ENCODE measurements at places on chromosomes 13 and 19.

GRCh38 chr19:50932018-50932689 lies 20.7 kb downstream of the KLK5 start:
- no peak overlapping the region for H3K27ac ChIP-seq
- H3K27me3 ChIP-seq = peaks cover 21% of the 10 kb centered on the region
- peaks cover 3% of the 10 kb centered on the region for H3K4me1 ChIP-seq
- DNase-seq = no peak
- no peak overlapping the region for H3K4me3 ChIP-seq

DNA sequence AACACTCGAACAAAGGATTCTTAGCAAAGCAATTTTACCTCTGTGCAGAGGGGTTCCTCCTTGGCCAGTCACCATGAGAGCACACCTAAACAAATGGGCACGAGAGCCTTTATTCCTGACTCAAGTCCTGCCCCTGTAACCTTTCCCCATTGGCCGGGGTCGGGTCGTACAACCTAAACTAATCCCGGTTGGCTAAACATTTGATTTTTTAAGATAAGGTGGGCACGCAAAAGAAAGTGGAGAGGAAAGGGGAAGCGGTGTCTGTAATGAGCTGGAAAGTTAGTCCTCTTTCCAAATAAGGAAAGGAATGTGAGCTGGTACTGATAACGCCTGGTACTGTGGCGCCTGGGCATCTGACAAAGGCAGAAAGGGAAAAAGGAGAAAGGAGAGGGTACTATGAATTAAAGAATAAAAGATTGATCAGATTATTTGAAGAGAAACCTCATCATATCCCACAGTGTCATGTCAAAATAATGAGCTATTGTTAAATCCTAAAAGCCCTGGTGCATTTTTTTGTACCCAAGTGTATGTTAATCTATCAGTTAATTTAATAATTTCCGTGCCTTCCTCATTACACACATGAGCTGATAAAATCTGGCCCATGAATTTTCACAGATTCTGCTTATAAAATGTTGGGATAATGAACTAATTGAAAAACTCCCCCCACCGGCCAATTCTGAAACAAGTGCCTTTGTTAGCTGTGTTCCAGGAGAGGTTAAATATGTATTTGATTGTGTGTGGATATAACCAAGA lies 335.7 kb downstream of the RFC3 start:
- H3K36me3 ChIP-seq = no peaks in the 10 kb centered on the region
- H3K27ac ChIP-seq = no peak overlapping the region
- DNase-seq = no peak
- H3K27me3 ChIP-seq = peaks cover 9% of the 10 kb centered on the region

DNA sequence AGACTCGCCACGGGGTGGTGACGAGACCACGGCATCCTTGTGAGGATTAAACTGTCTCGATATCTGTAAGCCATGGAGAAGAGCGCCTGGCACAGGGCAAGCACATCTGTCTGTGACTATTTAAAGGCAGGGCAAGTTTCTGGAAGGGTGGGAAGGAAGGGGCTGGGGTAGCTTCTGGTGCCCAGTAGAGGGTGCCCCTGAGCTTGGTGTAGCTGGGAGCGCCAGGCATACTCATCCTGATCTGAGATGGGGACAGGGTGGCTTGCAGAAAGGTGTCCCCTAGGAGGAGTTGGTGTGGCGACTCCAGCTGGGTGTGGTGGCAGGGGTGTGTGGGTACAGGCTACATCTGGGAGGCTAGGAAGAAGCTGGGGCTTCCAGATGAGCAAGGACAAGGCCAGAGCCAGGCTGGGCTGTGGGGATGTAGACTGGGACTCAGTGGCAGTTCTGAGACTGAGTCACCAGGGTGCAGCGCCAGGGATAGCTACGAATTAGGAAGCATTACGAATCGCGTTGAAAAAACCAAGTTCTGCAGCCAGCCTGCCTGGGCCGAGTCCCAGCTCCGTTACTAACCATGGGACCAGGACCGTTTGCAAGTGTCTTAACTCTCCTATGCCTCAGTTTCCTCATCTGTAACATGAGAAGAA lies 23.1 kb upstream of the ASPDH start:
- H3K4me1 ChIP-seq = peaks cover 2% of the 10 kb centered on the region
- DNase-seq = no peak
- no peak overlapping the region for H3K27ac ChIP-seq
- no peaks in the 10 kb centered on the region for H3K36me3 ChIP-seq
- H3K27me3 ChIP-seq = peaks cover 35% of the 10 kb centered on the region
- H3K4me3 ChIP-seq = no peak overlapping the region

DNA sequence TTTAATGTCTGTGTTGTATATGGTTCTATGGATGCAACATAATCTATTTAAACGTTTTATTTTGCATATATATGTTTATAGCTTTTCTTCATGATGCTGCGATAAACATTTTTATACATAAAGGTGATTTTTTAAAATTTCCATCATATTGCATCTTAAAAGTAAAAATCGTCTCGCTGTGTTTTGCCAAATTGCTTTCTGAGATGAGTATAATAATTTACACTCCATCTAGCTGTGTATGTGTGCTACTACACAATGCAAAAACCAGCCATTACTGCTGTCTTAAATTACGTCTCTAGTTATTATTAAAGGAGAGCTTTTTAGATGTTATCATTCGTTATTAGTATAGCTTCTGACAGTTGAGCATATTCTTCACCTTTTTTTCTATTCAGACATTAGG lies 37.2 kb downstream of the METTL21C start:
- H3K4me1 ChIP-seq = no peaks in the 10 kb centered on the region
- no peak overlapping the region for H3K27ac ChIP-seq
- no peaks in the 10 kb centered on the region for H3K27me3 ChIP-seq
- no peak overlapping the region for H3K4me3 ChIP-seq

GRCh38 chr13:113137691-113138298 lies 15.2 kb downstream of the F10 start:
- no peak for DNase-seq
- no peaks in the 10 kb centered on the region for H3K36me3 ChIP-seq
- no peaks in the 10 kb centered on the region for H3K4me1 ChIP-seq
- H3K27me3 ChIP-seq = peaks cover 30% of the 10 kb centered on the region
- no peak overlapping the region for H3K4me3 ChIP-seq

GRCh38 chr19:42330241-42330711 lies 4.8 kb downstream of the MEGF8 start:
- DNase-seq = no peak
- no peak overlapping the region for H3K4me3 ChIP-seq
- H3K4me1 ChIP-seq = peaks cover 14% of the 10 kb centered on the region
- no peaks in the 10 kb centered on the region for H3K36me3 ChIP-seq
- H3K27me3 ChIP-seq = peaks cover 6% of the 10 kb centered on the region

DNA sequence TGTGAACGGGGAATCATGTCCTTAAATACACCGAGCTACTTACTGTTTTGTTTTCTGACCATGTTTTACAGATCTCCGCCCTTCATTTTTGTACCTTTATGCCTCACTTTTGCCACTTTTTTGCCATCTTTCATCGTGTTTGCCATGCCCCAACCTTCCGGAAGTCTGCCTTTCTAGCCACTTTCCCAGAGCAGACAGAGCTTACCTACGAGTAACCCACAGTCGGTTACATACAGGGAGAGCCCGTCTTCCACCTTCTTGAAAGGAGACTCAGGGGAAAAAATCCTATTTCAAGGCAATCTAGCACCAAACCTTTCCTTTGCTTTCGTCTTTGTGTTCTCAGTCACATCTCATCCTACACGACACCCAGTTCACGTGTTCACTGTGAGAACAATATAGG lies 26.1 kb downstream of the RFPL4AL1 start:
- H3K4me3 ChIP-seq = no peak overlapping the region
- H3K36me3 ChIP-seq = no peaks in the 10 kb centered on the region
- no peak overlapping the region for H3K27ac ChIP-seq
- no peaks in the 10 kb centered on the region for H3K27me3 ChIP-seq

DNA sequence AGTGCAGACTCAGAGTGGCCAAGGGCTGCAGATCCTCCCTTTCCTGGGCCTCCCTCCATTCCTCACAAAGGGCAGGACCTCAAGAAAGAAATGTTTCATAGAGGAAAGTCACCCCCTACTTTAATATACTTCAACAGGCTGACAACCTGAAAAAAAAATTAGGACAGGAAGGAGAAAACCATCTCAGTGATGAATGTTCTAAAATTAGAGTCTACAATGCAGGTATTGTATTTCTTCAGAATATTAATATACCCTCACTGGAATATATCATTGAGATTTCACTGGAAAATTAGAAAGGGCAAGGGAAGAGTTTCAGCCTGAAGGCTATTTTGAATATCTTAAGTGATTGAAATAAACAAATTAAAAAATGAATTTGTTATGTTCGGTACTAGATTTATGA lies 176.9 kb downstream of the DNAJC15 start:
- no peaks in the 10 kb centered on the region for H3K27me3 ChIP-seq
- no peak for DNase-seq
- H3K36me3 ChIP-seq = no peaks in the 10 kb centered on the region
- H3K4me3 ChIP-seq = no peak overlapping the region
- no peak overlapping the region for H3K27ac ChIP-seq

- no peak for DNase-seq
- H3K36me3 ChIP-seq = peaks cover 11% of the 10 kb centered on the region
- peaks cover 5% of the 10 kb centered on the region for H3K4me1 ChIP-seq
- H3K4me3 ChIP-seq = no peak overlapping the region
Measured at GRCh38 chr13:100100115-100100879, 11.4 kb downstream of the PCCA start.

DNA sequence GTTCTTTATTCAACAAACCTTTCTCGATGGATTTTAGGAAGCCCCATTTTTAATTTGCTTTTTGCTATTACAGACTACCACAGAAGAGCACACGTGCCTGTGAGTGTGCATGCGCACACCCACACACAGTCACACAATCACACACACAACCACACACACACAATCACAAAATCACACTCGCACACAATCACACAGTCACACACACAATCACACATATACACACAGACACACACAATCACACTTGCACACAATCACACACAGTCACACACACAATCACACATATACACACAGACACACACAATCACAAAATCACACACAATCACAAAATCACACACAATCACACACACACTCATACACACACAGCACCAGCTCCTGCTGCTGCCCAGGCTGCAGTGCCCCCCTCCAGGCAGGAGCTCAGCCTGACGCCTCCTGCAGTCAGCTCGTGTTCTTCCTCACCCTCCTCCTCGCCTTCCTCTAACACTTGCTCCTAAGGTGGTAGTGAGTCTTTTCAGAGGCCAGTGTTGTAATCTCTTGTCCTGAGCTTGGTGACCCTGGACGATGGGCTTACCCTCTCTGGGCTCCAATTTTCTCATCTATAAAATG lies 125.0 kb upstream of the SOX1 start:
- DNase-seq = no peak
- no peak overlapping the region for H3K4me3 ChIP-seq
- no peaks in the 10 kb centered on the region for H3K4me1 ChIP-seq
- no peaks in the 10 kb centered on the region for H3K27me3 ChIP-seq

DNA sequence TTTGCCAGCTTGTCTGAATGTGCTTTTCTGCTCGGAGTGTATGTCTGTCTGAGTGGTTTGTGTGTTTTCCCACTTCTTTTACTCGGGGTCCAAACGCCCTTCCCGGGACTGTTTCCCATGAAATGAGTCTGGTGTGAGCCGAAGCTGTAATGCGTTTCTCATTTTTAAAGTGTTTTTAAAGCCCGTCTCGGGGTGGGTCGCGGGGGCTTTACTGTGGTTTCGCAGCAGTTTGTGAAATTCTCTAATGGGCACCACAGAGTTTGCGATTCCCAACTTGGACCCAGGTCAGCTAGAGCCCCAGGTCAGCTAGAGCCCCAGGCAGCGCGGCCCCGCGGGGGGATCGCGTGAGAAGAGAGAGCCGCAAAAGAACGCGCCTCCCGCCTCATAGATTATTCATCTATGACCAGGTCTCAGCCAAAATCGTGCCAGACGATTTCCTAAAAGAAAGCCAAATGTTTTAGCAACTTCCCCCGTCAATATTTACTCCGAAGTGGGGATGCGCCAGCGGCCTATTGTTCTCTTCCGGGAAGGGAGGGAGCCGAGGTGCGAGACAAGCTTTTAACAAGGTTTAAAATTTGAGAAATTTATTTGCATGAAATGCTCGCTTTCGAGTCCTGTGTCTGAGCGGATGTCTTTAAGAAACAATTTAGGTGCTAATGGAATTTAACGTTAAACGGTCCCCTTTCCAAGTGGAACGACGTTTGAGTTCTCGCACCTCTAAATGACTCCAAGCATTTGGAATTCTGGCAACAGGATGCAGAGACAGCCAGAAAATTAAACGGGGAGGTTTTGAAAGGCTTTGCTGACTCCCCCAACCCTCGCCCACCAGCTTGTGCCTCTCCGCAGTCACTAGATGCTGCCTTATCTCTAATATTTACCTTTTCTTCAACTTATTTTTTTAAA lies 2.2 kb downstream of the ZIC2 start:
- H3K27me3 ChIP-seq = peaks cover 96% of the 10 kb centered on the region
- H3K4me1 ChIP-seq = peaks cover 26% of the 10 kb centered on the region
- H3K4me3 ChIP-seq = peak overlapping the region; percentile 52
- peaks cover 13% of the 10 kb centered on the region for H3K36me3 ChIP-seq

DNA sequence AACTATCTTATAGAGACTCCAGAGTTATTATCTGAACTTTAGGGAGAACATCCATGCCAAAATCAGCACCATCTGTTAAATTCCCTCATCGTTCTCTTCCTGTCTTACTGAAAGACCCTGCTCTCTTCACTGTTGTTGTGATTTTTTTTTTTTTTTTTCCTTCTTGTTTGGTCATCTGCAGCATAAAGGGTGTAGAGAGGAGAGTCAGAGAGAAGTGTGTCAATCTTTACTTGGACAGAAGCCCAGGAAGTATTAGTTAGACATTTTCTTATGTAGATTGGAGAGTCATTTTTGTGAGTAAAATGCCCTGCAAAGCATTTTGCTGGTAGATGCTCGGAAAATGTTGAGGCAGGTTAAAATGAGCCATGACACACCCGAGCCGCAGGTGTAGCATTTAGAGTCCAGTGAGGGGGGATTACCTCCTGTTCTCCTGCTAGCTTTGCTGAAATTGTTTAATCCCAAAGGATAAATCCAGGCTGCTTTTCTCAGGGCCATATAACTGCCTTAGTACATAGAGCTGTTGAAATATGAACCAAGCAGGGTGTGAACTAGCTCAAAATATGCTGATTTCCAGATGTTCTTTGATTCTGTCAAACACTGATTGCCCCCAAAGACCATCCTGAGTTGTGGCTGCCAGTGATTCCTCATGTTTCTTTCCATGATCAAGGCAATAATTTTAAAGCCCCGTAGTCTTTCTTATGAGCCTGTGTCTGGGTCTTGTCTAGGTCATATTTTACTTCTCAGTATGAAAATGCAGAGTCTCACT lies 143.5 kb downstream of the DCT start:
- H3K4me3 ChIP-seq = no peak overlapping the region
- H3K36me3 ChIP-seq = no peaks in the 10 kb centered on the region
- DNase-seq = no peak
- no peak overlapping the region for H3K27ac ChIP-seq
- peaks cover 5% of the 10 kb centered on the region for H3K4me1 ChIP-seq
- peaks cover 52% of the 10 kb centered on the region for H3K27me3 ChIP-seq

Measured in activated naive CD4-positive, alpha-beta T cell treated with anti-CD3 and anti-CD28 coated beads, Interleukin-2, amount 10 ng/mL, durations not matched to agents 7 days and 5 days (primary cell).